WTC11 (cell line): ENCODE measurements at places on chromosomes 16 and 17.

- DNase-seq, result peak; percentile 34
Measured at GRCh38 chr16:75494661-75495075, 573 bp downstream of the CHST6 start.

DNA sequence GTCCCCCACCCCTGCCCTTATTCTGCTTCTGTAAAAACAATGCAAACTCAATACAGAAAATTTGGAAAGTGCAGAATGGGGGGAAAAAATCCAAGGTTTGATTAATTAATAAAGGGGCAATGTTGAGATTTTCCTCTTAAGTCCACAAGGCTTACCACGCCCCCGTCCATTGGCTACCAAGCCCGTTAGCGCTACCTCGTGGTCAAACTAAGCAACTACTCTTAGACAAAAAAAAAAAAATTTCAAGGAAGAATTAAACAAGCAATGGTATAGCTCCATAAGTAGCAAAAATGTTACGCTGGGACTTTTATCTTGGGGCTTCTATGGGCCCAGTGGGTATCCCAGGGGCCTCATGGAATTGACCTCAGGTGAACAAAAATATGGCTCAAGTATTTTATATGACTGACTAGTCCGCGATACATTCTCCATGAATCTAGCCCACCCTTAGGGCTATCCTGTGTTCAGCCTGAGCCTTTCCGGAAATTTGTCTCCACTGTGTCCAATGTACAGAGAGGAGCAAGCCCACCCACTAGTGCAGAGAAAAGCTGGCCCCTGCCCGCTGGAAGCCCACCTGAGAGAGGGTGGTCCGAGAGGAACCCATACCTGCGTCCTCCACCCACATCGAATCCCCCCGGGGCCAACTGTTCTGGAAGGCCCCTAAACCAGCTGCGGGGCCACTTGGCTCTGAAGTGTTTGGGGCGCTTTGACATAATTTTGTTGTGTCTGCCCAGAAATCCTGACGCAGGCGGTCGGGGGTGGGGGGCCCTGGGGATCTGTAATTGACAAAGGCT, 19.1 kb upstream of the TEX2 start:
- DNase-seq, result peak; percentile 49

DNA sequence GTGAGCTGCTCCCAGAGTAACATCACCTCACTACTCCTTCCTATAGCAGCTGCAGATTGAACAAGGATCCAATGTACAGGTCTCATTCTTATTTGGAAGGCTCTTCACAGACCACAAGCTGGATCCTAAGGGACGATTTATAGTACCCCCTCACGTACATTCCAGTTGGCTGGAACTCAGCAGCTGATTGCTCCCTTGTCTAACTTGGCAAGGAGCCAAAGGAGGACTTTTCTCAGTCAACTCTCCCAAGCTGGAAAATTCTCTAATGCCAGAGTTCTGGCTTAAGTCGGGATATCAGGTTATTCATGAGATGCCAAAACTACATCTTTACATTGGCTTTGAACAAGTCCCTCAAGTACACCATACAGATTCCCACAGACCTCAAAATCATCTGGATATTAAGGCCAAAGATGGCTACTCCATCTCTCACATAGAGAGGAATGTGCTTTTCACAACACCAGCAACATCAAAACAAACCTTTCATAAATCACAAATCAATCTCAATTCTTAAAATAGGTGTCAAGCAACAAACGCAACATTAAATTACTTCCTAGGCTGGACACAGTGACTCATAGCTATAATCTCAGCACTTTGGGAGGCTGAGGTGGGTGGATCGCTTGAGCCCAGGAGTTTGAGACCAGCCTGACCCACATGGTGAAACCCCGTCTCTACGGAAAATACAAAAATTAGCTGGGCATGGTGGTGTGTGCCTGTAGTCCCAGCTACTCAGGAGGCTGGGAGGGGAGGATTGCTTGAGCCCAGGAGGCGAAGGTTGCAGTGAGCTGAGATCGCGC, 39.3 kb downstream of the SMG6 start:
- DNase-seq, result no peak

DNA sequence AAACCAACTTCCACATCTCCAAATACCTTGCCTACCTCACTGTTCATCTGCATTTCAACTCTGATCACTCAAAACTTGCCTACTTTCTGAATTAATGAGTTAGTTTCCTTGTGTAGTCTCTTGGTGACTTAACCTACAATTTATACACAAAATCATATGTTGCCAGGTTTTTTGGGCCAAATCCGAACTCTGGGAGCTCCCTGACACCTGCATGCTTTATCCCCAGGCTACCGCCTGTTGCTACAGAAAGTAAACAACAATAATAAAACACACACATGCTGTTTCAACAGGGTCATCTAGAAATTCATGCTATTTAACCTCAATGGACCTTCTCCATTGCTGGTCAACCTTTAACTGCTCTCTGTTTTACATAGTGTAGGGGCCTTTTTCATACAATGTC, 104.5 kb upstream of the AXIN2 start:
- no peak for DNase-seq

- DNase-seq, result no peak
Measured at GRCh38 chr16:56408379-56409098, 16.8 kb downstream of the AMFR start.
